Lower leg skin (tissue), 4 donors: ENCODE measurements at places on chromosomes 4 and X.

DNA sequence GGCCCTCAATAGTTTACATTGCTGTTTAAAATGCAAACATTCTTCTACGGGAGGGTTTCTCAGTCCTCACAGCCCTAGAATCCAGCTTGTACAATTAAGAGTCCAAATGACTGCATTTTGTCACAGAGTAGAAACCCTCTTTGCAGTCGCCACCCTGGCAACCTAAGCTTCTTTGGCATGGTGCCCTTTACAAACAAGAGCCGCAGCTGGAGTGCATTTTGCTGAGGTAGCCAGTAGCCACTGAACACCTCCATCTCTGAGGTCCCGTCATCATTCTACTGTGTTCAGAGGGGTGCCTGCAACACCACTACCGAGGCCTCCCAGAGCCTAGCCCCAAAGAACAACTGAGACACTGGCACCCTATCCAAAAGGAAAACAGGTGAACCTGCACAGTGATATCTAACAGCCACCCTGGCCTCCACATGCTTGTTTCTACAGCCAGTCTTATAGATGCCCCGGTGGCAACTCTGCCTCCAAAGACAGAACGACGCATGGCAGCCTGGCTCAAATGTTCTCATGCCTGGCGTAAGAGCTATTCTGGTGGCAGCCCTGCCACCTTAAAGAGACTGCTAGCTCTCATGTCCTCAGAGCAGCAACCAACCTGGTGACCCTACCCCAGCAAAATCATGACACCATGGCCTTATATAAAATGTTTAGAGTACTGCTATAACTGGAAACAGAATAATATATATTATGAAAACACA, 801.9 kb downstream of the TECRL start:
- DNase-seq: no peak

- DNase-seq: no peak
Measured at GRCh38 chr4:23818097-23818885, 71.6 kb downstream of the PPARGC1A start.

GRCh38 chr4:10942156-10942555, 257.6 kb upstream of the CLNK start:
- no peak for DNase-seq

DNA sequence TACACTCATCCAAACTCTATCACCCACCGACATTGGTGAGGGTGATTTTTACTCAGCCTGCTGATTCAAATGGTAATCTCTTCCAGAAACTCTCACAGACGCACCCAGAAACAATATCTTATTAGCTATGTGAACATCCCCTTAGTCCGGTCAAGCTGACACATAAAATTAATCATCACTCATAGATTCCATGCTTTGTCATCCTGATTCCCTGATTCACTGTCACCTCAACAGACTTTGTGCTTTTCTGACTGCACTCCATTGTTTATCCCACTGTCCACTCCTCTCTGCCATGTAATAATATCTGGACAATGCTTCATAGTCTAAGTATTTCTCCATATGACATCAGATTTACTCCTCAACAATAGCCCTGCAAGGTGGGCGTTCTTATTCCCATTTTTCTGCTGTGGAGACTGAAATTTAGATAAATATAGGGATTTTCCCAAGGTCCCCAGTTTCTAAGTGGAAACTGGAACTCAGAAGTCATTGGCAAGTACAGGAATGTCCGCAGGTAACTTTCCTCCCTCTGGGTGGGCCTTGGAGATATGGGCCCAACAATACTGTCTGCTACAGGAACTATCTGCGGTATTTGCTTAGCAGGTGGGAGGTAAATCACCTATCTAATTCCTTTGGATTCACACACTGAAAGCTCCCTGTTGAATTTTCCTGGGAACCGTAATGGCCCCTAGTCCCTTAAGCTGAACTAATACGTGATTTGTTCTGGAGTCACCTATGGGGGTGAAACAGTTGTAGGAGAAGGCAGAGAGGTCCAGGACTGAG, 228.6 kb upstream of the BCOR start:
- peak; percentile 3 for DNase-seq

DNA sequence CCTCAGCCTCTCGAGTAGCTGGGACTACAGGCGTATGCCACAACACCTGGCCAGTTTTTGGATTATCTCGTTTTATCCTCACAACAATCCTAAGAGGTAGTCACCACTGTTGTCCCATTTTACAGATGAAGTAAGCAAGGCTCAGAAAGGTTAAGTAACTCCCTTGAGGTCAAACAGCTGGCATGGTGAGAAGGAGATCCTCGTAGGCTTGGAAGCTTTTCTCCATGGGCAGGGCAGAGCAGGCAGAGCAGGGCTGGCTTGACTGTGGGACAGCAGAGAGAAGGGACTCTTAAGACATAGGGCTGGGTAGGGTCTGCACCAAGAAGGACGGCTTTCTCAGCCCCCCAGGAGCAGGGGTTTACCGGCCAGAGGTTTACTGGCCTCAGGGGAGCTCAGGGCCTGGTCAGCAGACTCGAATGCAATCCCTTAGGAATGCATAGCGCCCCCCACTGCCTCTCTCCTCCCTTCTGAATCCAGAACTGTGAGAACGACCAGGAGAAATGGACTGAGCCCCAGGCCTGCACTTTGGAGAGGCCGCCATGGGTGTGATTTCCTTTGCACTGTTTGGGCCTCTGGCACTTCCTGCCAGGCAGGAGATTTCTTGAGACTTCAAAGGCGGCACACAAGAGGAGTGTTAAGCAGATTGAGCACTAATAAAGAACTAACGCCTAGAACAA, 14.0 kb upstream of the CDKN2AIP start:
- DNase-seq: no peak

DNA sequence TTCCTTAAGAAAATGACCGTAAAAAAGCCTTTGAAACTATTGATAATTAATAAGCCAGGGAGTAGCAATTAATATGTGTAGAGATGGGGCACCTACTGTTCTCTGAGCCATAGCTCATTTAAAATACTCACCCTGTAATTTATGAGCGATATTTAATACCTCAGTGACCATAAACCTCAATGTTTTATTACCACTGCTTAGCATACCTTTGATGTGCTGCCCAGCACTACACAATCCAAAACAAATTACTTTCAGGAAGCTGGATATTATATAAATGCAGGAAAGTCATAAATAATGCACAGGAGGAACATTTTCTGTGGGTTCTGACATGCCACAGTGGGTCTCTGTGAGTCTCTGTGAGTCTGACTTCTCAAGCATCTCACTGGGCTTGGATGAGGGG, 166.1 kb upstream of the RPL34 start:
- DNase-seq: no peak

GRCh38 chr4:123469245-123469644, 72.7 kb downstream of the SPRY1 start:
- DNase-seq: no peak

DNA sequence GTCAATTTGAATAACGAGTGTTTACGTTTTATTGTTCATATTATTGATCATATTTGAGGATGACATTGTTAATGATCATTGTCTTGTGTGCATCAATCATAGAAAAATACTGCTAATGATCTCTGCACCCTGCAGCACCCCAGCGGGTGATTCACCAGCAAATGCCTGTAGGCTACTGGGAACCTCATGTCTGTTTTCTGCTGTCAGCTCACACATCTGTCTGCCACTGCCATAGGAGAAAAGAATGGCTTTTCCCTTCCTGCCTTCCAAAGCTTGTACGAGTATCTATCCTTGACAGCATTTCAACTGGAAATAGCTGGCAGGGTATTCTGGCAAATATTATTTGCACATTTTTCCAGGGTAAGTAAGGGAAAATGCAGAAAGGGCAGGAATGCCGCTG, 272.1 kb upstream of the TRAM1L1 start:
- DNase-seq: no peak
